ENCODE measurements at places on chromosomes 11 and 22.

GRCh38 chr22:36724836-36725235 lies 21.3 kb upstream of the CACNG2 start:
- DNase-seq, result no peak

- no peak for DNase-seq
Observed at GRCh38 chr11:134037046-134037908, 31.6 kb upstream of the JAM3 start.

DNA sequence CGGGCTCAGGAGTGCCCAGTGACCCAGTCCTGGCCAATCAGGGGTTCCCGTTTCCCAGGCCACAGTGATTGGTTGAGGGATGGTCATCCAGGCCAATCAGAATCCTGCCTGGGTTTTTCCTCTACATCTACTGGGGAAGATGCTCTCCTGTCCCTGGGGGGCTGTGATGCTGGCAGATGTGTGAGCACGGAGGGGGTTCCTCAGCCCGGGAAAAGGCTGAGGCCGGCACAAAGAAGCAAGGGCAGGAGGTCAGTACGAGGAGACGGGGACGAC lies 171.2 kb downstream of the CTTN start:
- no peak for DNase-seq

GRCh38 chr11:75403037-75403436 lies 3.7 kb downstream of the RPS3 start:
- DNase-seq, result no peak

- no peak for DNase-seq
Observed at GRCh38 chr11:19646921-19647320, 65.7 kb upstream of the NAV2 start.

GRCh38 chr11:70054004-70054403 lies 24.1 kb upstream of the ANO1 start:
- DNase-seq, result no peak

- DNase-seq, result no peak
Observed at GRCh38 chr11:35079611-35080010, 59.4 kb upstream of the CD44 start.

- no peak for DNase-seq
Observed at GRCh38 chr22:25950111-25950510, 208.1 kb downstream of the MYO18B start.

DNA sequence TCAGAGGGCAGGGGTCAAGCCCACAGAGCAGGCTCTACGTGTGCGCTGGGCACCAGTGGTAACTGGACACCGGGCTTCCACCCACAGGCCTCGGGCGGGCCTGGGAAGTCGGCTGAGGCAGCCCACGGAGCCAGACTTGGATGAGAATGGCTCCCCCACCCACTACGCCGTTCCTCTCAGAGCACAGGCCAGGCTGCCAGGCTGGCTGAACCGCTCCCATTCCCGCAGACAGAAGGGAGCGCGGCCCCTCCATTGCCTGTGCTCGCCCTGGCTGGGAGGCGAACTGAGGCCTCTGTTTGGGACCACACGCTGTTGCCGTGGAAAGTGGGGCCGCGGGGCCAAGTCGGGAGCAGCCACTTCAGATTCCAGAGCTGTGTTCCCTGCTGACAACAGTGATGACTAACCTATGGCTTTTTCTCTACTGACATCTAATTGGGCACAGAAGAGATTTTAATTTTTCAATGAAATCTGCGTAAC lies 63.9 kb downstream of the MYH9 start:
- DNase-seq, result no peak

GRCh38 chr11:84645988-84646694 lies 981.0 kb downstream of the DLG2 start:
- no peak for DNase-seq

- no peak for DNase-seq
Observed at GRCh38 chr11:6468712-6469495, 4.8 kb downstream of the TRIM3 start.

- DNase-seq, result no peak
Observed at GRCh38 chr11:2803186-2804091, 82.1 kb downstream of the CDKN1C start.

DNA sequence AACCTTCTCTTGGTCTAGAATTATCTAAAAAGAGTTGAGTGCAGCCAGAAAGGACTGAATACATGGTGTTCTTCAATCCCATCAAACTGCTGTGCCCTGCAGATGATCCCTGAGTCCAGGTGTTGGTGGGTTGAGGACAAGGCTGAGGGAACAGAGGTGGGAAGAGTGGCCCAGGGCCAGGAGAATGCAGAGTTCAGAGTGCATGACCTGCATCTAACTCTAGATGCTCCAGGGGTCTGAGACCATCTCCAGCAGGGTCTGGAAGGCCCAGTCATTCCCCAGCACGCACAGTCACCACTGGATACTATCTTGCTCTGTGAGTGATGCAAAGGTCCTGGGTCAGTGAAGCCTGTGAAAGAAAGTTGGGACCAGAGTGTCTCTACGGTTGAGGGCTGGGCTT lies 2.1 kb upstream of the VPREB1 start:
- no peak for DNase-seq

- DNase-seq, result no peak
Observed at GRCh38 chr11:70470127-70470526, 71.8 kb downstream of the CTTN start.

DNA sequence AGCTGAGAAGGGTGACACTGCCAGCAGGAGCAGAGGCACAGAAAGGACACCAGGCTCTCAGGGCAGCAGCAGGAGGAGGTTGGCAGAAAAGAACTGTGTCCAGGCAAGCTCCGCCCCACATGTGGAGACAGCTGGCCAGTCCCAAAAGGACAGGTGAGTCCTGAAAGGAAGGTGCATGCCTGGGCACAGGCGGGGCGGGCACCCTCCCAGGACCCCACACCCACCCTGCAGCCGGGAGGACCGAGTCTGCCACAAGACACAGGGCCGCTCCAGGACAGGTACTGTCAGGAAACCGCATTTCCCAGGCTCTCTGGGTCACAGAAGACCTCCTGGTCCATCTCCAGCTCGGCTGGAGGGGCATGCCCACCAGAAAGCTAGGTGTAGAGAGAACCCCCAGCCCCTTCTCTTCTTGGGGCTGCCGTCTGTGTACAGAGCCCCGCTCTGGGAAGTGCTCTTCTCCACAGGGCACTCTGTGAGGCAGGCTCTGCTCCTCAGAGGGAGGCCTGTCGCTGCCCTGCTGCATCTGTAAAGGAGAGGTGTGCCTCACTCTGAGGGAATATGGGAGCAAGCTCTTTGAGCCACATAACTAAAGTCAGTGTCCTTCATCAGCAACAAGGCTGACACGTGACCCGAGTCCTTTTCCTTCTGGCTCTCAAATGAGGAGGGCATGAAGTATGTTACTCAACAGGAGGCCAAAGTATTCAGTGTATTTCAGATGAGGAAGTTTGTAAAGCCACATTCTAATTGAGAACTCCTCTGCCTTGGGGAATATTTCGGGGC lies 50.5 kb downstream of the CLTCL1 start:
- no peak for DNase-seq

- DNase-seq, result no peak
Observed at GRCh38 chr11:128610721-128611617, 23.6 kb upstream of the ETS1 start.

DNA sequence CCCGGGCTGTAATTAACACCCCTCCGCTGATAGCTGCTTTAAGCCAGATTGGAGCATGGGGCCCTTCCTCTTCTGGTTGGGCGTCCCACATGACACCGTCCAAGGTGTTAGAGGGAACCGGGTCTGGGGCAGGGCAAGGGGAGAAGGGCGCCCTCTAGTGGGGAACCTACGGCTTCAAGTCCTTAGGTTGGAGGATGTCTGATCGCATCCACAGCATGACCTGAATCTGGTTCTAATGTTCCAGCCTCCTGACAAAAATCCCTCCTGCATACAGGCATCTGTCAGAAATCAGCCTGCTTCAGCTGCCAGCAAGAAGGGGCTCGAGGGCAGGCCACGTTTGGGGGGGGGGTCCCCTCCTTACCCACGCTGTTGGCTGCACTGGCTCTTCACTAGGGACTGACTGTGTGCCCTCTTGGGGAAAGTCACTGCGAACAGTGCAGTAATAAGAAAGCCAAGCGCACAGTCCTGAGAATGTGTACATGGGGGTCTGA lies 94.2 kb upstream of the TBCEL start:
- no peak for DNase-seq

GRCh38 chr11:127376301-127376700 lies 375.7 kb upstream of the KIRREL3 start:
- DNase-seq, result no peak

- DNase-seq, result no peak
Observed at GRCh38 chr11:72225411-72225951, 914 bp downstream of the INPPL1 start.

DNA sequence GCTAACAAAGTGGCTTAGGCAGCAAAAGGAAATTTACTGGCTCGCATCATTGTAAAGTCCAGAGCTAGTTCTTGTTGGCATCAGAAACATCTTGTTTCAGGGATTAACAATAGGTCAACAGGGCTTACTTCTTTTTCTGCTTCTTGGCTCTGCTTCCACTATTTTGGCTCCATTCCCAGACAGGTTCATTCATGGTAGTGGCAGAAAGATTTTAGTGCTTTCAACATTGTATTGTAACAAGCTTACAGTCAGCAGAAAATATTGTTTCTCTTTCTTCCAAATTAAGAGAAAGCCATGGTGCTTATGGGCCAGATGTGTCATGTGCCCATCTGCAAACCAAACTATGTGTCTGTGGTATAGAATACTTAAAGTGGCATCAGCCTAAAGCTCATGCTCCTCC lies 315.6 kb downstream of the RAB38 start:
- no peak for DNase-seq

DNA sequence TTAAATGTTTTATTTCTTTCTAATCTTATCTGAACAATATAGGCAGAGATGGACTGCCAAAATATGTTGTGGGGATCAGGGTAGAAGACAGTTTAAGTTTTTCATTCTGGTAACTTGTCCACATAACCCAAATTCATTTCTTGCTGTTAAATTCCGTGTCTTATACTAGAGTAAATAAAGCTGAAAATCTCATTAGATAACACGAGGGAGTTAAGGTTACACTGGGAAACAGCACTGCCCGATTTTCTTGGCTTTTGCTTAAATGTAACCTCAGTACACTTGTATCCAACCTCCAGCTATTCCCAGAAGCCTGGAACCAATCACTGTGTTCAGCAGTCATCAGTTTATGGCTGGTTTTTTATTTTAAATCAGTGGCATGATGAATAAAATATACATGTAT lies 48.2 kb downstream of the MICAL3 start:
- DNase-seq, result no peak

- no peak for DNase-seq
Observed at GRCh38 chr11:79274636-79275331, 166.0 kb downstream of the TENM4 start.

- no peak for DNase-seq
Observed at GRCh38 chr11:10457901-10458300, 2.8 kb downstream of the AMPD3 start.

- DNase-seq, result no peak
Observed at GRCh38 chr22:49966774-49967705, 6.5 kb downstream of the PIM3 start.

GRCh38 chr11:131889760-131890581 lies 519.6 kb downstream of the NTM start:
- DNase-seq, result no peak

DNA sequence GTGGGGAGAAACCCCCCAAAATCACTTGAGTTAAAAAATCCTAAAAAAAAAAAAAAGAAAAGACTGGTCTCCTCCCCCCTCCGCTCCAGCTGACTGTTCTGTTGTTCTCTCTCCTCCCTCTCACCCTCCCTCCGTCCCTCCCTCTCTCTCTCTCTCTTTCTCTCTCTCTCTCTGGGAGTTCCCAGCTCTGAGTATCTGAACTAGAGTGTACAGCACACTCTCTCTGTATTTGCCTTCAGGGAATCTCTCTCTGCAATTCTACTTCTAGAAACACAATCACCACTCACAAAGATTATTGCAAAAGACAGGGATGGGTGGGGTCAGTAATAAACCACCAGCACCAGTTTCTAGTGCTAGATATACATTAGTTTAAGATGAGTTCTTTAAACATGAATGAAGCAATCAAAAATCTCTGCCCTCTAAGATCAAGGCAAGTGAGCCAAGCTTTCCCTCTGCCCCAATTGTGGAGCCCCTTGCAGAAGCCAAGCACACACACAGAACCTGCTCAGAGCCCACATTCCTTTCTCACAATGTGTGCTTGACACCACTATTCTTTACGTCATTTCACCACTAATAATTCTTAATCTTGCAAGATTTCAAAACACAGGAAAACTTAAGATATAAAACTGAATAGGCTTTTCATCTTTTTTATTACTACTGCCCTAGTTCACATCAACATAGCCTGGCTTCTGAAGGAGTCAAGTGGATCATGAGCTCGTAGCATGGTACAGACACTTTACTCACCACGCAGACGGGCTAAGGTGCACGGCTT lies 133.5 kb downstream of the RBFOX2 start:
- DNase-seq, result no peak

DNA sequence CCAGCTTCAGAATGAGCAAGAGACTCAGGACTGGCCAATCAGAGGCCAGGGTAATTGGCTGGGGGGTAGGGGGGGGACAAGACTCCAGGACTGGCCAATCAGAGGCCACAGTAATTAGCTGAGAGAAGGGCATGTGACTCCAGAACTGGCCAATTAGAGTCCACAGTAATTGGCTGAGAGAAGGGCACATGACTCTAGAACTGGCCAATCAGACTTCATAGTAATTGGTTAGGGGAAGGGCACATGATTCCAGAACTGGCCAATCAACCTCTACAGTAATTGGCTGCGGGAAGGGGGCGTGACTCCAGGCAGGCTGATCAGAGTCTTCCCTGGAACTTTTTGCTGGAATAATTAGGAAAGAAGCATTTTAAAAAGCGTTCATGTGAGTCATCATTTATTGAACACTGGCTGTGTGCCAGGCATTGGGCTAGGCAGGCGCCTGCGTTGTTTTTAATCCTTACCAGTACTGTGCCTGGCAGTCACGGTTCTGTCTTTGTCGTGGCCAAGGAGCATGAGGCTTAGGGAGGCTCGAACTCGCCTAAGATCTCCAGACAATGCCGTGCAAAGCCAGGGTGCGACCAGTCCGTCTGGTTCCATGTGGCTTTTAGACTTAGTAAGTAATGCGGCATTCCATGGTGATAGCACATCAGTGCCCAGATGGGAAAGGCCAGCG lies 508.1 kb downstream of the TBC1D22A start:
- no peak for DNase-seq

DNA sequence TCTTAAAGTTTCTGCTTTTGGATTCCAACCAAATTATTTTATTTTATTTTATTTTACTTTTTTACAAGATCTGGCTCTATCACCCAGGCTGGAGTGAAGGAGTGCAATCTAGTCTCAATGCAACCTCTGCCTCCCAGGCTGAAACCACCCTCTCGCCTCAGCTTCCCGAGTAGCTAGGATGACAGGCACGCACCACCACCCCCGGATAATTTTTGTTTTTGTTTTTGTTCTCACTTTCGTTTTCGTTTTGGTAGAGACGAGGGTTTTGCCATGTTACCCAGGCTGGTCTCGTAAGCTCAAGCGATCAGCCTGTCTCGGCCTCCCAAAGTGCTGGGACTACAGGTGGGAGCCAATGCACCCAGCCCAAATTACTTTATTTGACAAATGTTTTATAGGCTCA lies 219.8 kb downstream of the ETS1 start:
- DNase-seq, result no peak

GRCh38 chr11:86632499-86633269 lies 39.7 kb downstream of the ME3 start:
- no peak for DNase-seq

All from stimulated activated CD8-positive, alpha-beta memory T cell treated with anti-CD3 and anti-CD28 coated beads, Interleukin-2, amount 100 ng/mL, for 1 hour (primary cell).